ENCODE measurements at places on chromosomes 5 and 9. TPM values are rescaled to one million over a fixed set of nuclear protein-coding genes. Genes with fewer than 3 reads are reported as not detected.

CRHBP gene
- total RNA-seq: 0.53 TPM

DNA sequence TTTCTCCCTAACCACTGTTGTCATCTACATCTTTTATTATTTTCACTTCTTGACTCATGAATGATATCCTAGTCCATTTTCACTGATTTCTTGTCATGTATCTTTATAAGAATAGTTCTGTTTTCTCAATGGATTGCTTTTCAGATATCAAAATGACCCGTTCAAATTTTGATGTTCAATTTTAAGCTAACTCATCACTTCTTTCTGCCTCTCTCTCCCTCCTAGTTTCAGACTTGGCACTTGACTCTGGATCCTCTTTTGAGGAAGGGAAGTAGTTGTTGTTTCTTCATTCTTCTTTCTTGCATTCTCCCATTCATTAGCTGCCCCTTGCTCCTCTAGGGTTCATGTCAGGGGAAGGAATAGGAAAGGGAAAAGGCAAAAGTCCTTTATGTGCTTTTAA, 23.7 kb downstream of the CSNK1G3 start:
- no peak for DNase-seq

DNA sequence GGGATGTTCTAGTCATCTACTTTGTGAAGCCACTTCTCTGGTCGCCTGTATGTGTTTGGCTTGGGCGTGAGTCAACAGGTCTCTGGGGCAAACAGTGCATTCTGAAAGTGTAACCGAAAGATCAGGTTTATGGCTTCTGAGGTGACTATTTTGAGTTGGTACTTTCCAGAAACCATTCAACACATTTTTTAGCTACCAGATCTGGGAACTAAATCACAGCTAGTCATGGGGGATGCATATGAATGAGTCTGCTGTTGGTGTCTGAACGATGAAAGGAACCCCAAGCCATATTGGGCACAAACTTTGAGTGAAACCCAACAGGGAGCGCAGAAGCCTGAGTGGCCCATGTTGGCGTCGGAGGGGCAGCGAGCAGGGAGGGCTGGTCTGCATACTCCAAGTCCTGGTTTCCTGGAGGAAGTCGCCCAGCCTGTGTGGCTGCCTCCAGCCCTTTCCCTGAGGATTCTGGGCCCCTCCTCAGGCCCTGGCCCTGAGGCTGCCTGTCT, 35.3 kb downstream of the UBE2QL1 start:
- DNase-seq: no peak

TMC1 gene
- not detected for total RNA-seq

SMIM15 gene
- 55.9 TPM for total RNA-seq

DNA sequence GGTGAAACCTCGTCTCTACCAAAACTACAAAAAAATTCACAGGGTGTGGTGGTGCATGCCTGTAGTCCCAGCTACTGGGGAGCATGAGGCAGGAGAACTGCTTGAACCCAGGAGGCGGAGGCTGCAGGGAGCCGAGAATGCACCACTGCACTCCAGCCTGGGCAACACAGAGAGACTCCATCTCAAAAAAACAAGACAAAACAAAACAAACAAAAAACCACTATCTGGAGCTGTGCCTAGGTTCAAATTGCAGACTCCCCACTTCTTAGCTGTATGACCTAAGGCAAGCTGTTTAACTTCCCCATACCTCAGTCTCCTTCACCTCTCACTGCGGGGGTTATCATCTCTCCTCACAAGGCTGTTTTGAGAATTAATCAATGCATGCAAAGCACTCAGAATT, 68.0 kb downstream of the MAPKAP1 start:
- DNase-seq: no peak

GRCh38 chr5:120082316-120083068, 381.6 kb upstream of the PRR16 start:
- DNase-seq: no peak

GRCh38 chr5:113022661-113023060, 46.1 kb downstream of the DCP2 start:
- no peak for DNase-seq

GRCh38 chr5:160787240-160787639, 64.8 kb downstream of the ATP10B start:
- no peak for DNase-seq

ZFP2 gene
- 2.0 TPM for total RNA-seq

- no peak for DNase-seq
These were observed 146.3 kb downstream of the PCSK5 start for GRCh38 chr9:76036762-76037161.

GRCh38 chr9:20351715-20352114, 270.6 kb downstream of the MLLT3 start:
- no peak for DNase-seq

IFNA16 gene
- not detected for total RNA-seq

DNA sequence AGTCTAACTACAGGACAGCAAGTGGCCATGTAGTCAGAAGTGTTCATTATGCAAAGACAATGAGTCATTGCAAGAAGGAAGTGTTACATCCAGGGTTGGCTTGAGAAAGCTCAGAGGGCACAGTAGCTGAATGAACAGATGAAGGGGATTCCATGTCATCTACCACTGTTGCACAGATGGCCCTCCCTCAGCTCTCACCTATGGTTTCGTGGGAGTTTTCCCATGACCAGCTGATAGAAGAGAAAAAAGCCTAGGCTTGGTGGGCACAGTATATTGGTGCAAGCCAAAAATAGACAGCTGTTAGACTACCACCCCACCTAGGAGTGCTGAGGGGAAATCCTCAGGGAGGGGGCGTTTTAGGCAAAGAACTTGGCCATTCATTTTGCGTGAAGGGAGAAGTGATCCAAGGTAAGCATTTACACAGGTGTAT, 217.0 kb downstream of the DMRT2 start:
- DNase-seq: no peak

DNA sequence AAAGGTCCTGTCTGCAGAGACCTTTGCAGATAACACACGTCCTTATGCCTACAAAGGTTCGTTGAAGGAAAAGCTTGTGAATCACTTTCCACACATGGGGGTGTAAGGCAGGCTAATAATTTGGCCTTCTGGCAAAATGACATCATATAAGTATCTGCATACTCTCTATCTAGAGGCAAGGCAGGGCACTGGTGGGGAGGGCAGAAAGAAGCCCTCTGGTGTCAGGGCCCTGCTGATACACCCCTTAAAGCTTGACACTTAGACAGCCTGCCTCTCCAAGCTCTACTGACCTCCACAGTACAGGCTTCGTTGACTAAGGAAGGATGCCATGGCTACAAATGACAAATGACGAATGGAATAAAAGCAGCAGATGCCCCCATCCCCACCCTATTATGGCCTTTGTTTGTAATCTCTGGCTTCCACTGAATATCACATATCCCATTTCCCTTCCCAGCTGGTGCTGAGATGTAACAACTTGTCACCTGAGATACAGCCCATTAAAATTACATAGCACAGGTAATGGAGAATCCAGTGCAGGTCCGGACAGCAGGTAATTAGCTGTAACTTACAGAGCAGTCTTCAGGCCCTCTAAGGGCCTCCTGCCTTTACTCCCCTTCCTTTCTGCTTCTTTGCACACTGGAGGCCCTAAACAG, 76.9 kb upstream of the IFNK start:
- no peak for DNase-seq

ITK gene
- total RNA-seq: 6.3 TPM

DNA sequence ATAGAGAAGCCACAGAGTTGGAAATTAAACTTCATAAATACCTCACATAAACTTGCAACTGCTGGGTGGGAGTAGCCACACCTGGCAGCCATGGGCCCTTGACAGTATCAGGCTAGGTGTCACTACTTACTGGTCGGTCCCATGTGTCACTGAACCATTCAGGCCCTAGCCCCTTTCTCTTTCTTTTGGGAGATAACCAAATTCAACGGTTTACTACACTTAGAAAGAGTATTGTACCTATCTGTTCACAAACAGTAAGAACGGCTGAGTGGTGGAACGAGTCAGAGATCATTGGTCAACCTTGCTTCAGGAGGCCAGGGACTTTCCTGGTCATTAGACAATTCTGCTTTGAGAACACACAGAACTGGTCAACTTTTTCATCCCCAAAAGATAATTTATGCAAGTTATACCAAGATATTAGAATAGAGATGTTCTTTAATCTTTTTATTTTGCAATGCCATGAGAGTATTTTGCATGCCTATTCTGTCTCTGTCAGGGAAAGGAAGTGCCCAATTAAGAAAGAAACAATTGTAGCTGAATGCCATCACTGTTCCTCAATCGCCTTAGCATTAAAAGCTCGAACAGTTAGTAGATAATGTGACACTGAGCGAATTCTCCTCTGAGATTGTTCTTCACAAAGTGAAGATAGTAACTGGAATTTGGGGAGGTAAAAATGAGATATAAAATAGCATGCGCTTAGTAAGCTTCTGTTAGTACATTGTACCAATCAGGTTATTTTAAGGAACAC, 50.9 kb downstream of the GOLPH3 start:
- no peak for DNase-seq

DNA sequence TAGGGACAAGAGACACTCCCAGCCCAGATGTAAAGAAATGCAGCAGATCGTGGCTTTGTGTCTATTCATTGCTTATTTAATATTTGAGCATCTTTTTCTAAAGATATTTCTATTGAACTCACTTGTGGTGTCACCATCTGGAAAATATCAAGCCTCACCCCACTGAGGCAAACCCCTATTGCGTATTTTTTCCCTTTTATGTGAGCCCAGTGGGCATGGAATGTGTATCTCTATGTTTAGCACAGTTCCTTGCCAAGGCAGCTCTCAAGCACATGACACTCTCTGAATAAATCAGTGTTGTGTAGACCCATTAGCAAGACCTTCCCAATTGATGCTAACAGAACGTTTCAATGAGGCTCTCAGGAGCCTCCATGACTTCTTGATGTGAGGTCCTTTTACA, 81.6 kb downstream of the TMEM174 start:
- DNase-seq: no peak

DNA sequence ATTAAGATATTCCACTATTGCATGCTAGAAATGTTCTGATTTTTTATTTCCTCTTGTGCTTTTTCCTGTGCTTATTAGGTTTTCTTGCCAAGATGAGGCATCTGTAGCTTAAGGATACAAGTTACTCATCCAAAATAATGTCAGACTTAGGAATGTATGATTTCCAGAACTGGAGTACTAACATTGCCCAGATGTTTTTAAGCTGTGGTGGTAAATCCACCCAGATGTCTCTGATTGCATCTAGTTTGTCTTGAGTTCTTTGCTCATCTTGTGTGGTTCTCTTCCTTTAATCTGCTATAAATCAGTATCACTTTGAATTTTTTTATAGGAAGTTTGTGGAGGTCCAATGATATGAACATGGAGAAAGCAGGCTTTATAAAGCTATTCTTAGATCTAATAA, 337.5 kb upstream of the ZNF608 start:
- no peak for DNase-seq

GRCh38 chr5:107058235-107058634, 612.5 kb downstream of the EFNA5 start:
- DNase-seq: no peak

DNA sequence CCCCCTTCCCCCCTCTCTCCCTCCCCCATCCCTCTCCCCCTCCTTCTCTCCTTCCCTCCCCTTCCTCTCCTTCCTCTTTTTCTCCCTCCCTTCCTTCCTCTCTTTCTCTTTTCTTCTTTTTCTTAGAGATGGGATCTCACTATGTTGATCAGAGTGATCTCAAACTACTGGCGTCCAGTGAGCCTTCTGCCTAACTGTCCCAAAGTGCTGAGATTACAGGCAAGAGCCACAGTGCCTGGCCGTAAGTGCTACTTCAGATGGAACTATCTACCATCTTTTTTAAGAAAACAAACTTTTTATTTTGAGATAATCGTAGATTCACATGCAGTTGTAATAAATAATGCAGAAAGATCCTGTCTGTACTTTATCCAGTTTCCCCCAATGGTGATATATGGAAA, 6.3 kb downstream of the RCL1 start:
- DNase-seq: no peak

DNA sequence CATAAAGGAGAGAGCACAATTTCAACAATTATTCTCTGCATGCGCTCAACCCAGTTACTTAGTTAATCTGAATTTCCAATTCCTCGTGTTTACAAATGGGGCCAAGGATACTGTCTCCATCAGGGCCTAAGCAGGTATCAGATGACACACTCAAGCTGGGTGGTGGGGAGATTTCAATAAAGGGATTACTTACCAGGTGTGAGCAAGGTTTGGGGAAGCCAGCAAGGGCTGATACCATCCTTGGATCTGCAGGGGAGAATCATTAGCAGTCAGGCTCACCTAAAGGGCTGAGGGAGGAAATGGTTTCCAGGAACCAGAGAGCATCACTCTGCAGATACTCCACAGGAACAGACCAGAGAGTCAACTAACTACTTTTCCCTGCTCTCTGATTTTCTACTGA, 487.1 kb downstream of the NTRK2 start:
- DNase-seq: no peak

DNA sequence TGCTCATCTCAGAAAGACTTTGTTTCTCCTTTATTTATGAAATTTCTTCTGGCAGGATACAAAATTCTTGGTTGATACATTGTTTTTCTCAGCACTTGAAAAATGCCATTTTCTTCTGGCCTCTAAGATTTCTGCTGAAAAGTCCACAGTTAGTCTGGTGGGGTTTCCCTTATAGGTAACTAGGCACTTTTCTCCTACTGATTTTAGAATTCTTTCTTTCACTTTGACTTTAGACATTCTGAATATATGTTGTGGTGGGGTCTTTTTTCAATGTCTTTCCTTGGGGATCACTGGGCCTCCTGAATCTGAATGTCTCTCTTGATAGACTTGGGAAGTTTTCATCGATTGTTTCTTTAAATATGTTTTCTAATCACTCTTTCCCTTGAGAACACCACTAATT, 79.6 kb downstream of the CETN3 start:
- DNase-seq: no peak

DNA sequence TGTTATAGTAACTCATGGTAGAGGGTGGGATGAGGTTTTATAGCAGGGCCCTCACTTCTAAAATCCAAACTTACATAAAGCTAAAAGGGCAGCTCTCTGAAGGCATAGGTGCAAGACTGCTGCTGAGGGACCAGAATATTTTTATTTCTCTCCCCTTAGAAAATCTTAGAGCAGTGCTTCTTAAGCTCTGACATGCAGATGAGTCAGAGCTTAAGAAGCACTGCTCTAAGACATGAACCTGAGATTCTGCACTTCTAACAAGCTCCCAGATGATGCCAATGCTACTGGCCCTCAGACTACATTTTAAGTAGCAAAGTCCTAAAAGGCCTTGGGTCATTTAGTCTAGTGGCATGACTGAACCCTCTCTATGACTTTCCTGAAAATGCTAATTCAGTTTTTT, 97.6 kb upstream of the SPRY4 start:
- DNase-seq: no peak

GRCh38 chr9:129346046-129346445, 168.0 kb upstream of the IER5L start:
- no peak for DNase-seq

PCDHGC3 gene
- 82.4 TPM for total RNA-seq

KIAA0825 gene
- total RNA-seq: 5.5 TPM

DNA sequence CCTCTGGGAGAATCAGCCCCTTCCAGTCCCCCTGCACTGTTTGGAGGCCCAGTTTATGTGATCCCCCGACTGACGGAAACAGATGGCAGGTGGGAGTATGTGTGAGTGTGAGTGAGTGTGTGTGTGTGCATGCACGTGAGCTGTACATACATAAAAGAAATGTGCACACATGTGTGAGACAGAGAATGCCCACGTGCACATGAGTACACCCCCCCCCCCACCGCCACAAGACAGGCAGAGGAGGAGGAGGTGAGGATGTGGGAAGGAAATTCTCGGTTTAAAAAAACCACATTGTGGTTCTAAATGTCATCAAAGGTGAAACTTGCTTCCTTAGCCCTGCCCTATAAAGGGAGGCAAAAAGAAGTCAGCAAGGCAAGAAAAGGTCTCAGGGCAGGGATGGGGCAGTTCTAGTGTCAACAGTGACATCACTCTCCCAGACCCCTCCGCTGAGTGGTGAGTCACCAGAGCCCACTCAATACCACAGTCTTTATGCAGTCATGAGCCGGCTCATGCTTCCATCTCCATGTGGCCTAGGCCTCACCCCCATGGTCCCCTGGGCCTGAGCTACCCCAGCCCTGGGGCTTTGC, 79.2 kb upstream of the HSPA9 start:
- no peak for DNase-seq
